Retina (tissue), 1 donor: ENCODE measurements at places on chromosomes 13 and 19.

DNA sequence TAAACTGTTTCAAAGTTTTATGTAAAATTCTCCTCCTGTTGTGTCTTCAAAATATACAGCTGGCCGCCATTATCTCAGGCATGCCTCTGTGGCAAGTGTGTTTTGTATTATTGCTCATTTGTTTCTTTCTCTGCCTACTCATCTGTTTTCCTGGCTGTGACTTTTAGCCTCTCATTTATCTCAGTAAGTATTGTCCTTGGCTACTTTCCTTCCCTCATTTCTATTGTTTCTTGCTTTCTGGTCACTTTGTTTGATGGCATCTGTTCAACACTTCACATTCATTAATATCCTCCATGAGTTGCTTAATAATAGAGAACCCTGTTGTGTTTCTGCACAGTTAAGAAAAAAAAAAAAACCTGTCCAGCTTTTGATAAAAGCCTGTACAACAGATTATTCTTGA, 869.4 kb downstream of the PCDH17 start:
- peak; percentile 20 for DNase-seq

GRCh38 chr19:34962687-34963572, 1.1 kb downstream of the ZNF792 start:
- no peak for DNase-seq

- no peak for DNase-seq
Measured at GRCh38 chr19:31761281-31761913, 412.2 kb upstream of the TSHZ3 start.

- DNase-seq = no peak
Measured at GRCh38 chr19:40282920-40283319, 2.2 kb downstream of the AKT2 start.

- peak; percentile 36 for DNase-seq
Measured at GRCh38 chr19:291006-291521, at the start of gene PLPP2. Gene PLPP2, minus strand, starts transcription at chr19:291403. Its CDS starts 67 bp downstream, at chr19:291336.

GRCh38 chr13:24097064-24097463, 63.5 kb upstream of the SPATA13 start:
- DNase-seq = no peak

- peak; percentile 84 for DNase-seq
Measured at GRCh38 chr19:18846862-18847548, 15.2 kb downstream of the UPF1 start.

DNA sequence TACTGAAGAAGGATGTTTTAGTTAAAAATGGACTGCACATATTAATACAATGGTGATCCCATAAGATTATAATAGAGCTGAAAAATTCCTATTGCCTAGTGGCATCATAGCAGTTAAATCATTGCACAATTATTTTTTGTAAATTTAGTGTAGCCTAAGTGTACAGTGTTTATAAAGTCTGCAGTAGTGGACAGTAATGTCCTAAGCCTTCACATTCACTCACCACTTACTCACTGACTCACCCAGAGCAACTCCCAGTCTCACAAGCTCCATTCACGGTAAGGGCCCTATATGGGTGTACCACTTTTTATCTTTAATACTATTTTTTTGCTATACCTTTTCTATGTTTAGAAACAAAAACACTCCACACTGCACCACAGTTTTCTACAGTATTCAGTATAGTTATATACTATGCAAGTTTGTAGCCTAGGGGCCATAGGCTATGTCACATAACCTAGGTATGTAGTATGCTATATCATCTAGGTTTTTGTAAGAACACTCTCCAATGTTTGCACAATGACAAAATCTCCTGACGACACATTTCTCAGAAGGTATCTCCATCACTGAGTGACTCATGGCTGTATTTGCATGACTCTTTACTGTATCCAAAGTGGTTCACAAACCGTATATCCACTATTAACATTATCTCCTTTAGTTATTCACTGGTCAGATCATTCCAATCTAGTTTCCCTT, 536.0 kb downstream of the KLF12 start:
- no peak for DNase-seq

DNA sequence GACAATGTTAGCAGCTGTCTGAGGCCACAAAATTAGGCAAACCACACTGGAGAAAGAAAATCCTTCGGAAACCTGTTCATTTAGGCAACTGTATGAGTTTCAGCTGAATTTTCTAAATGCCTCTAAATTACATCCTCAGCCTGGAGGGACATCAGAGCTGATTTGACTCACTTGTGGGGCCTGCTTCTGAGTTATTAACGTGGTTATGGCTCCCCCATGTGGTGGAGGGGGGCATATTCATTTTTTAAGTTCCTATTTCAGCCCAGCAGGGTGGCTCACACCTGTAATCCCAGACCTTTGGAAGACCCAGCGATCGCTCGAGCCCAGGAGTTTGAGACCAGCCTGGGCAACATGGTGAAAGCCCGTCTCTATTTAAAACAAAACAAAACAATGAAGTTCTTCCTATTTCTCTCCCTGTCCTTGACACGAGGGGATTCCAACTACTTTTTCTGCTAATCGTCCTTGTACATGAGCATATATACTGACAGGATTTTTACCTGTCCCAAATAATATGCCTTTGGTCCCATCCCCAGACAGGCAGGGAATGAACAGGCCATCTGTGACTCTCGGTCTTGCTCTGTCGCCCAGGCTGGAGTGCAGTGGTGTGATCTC, 31.5 kb upstream of the HIF3A start:
- DNase-seq = peak; percentile 74

- DNase-seq = no peak
Measured at GRCh38 chr19:16886305-16886880, 2.4 kb upstream of the F2RL3 start.

DNA sequence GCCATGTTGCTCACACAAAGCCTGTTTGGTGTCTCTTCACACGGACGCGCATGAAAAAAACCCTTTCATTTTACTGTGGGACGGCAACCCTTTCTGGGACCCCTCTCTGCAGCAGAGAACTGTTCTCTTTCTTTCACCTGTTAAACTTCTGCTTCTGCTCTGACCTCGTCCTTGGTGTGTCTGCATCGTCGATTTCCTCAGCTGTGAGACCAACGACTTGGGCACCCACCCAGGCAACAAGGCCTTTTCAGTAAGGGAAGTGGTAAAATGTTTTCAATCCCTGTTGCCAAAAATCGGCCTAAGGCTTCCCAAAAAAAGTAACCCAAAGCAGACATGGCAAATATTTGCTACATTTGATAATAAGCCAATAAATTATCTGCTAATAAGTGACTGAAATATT, 515.3 kb downstream of the IRS2 start:
- no peak for DNase-seq

DNA sequence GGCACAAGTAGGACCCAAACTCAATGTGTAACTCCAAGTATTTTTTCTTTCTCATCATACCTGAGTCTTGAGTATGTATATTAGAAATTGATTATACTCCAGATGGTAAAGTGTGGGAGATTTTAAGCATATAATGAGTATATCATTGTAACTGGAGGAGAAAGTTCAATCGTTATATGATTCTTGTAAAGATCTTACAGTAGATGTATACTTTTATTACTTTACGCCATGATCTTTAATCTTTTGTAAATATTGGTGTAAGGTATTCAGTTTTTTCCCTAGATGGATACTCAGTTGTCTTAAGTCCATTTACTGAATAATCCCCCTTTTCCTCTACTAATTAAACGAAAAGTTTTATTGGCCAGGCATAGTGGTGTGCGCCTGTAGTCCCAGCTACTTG, 25.2 kb downstream of the PAN3 start:
- DNase-seq = no peak

- no peak for DNase-seq
Measured at GRCh38 chr13:74464670-74465069, 330.5 kb upstream of the KLF12 start.

GRCh38 chr13:90352763-90353162, 994.7 kb upstream of the MIR17HG start:
- DNase-seq = no peak

DNA sequence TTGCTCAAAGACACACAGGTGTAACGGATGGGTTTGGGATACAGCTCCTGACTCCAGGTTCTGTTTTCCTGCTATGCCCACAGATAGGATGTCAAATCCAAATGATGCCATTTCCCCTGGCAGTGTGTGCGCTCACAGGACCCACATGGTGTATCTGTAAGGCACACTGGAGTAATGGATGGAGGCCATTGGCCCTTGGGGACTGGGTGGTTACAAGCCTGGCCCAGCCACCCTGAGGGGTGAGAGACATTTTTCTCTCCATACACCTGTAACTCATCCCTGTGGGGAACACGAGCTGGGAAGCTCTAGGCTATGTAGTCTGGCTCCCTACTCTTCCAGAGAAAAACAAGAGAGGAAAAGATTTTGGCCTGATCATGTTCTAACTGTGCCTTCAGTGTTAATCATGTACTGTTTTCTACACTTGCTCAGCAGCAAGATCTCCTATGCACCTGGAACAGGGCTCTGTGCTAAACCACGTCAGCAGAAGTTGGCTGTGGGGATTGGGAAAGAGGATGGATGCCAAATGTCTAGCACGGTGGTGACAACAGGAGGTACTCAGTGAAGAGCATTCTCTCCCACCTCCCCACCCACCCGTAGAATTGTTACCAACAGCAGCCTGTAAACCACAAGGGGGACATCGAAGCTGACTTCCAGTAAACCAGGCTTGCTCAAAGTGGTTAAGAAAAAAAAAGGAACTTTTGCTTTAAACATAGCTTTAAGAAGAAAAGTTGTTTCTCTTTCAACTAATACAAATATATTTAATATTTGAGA, 237.0 kb downstream of the LACC1 start:
- no peak for DNase-seq

DNA sequence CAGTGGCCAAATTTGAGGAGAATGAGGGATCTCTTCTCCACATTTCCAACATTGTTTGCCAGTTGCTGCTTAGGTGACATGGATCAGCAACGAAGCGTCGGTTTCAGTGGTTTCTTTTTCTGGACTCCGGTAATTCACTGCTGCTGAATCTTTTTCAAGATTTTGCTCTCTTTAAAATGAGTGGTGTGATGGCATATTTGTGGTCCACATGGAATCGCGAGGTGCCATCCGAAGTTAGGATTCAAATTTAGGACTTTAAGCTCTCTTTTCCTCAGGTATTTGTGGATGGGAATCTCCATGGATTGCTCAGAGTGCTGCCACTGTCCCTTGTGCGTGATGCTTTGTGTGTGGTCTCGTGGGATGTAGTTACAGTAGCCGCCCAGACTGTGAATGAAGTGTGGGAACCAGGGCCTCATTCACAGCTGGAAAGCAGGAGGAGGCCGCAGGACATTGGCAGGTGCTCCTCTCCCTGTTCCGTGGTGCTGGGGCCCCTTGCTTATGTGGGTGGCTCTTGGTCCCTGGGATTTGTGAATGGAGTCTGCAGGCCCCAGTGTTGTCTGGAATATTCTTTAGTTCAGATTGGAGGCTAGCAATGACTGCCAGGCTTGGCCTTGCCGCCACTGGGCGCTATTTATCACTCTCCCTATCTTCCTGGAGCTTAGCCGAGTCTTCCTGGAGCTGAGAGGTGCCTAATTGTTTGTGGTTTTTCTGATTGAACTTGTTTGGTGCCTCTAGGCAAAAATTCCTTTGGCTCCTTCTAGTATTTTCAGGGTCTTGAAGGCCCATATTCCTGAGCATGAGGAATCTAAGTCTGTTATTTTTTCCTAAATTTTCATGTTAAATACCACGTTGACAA, 1.5 kb downstream of the ILF3 start:
- DNase-seq = peak; percentile 66

DNA sequence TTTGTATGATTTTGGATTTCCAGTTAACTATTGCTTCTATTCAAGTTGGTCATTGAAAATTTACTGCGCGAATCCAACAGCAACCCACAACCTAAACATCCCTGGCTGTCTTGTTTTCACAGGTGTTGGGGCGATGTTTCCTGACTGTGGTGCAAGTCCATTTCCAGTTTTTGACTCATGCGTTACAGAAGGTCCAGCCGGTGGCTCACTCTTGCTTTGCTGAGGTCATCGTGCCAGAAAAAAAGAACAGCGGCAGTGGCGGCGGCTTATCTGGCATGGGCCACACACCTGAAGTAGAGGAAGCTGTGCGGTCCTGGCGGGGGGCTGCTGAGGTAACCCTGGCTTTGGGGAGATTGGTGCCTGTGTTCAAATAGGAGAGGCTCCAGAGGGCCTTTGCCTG, 45.2 kb upstream of the GPI start:
- no peak for DNase-seq

DNA sequence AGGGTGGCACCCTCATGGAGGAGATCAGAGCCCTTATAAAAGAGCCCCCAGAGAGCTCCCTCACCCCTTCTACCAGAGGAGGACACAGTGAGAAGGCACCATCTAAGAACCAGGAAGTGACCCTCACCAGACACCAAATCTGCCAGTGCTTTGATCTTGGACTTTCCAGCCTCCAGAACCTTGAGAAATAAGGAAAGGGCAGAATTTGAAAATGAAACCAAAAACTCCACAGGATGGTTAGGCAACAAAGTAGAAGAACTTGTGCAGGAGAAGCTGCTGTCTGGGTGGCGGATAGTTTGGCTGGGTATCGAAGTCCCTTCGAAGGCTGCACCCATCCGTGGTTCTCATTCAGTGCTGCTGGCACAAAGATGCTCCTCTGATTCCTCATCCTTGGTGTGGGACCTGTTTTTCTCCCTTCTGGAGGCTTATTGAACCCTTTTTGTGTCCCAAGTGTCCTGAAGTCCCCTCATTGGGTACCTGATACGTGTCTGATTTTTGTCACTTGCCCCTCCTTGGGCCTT, 130.8 kb downstream of the KDM4B start:
- DNase-seq = no peak

DNA sequence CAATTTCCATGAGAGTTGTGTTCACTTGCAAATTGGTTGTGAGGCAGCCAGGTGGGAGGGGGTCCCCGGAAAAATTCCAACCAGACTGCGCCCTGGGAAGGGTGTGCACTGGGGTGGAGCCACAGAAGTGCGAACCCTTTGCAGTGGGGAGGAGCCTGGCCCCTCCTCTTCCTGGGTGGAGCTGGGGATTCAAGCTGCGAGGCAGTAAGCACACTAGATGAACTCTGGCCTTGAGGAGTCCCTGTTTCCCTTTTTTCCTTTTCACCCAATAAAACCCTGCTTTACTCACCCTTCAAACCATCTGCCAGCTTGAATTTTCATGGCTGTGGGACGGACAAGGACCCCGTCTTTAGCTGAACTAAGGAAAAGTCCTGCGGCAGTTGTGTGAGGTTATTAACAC, 31.0 kb upstream of the MBNL2 start:
- no peak for DNase-seq

DNA sequence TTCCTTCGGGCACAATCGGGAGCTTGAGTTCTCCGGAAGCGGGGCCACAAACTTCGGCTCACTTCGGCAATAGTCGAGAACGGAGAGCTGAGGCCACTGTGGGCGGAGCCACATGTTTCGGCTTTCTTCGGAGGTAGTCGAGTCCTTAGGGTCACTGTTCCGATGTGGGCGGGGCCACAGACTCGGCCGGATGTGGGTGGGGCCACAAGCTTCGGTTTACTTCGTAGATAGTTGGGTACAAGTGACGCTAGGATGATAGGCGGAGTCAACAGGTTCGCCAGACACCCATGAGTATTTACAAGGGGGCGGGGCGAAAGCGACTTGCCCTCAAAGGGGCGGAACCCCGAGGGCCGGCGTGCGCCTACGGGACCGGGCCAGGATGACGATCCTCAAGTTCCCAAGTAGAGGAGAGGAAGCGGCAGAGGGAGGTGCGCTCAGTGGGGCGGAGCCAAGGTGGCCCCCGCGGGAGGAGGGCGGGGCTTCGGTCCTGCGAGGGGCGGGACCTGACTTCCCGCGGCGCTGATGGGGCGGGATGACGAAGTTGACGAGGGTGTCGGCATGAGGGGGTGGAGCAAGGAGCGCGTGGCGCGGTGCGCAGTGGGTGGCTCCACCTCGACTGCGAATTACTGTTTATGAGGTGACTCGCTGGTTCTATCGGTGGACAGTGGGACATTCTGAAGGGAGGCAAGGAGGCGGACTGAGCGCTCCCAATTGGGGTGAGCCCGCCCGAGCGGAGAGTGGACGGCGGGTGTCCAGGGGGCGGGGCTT, 539 bp upstream of the MBOAT7 start:
- peak; percentile 100 for DNase-seq

GRCh38 chr13:109859216-109859835, 72.9 kb upstream of the IRS2 start:
- DNase-seq = no peak
